Right kidney (tissue), 9 donors: ENCODE measurements at places on chromosomes 13 and 19.

DNA sequence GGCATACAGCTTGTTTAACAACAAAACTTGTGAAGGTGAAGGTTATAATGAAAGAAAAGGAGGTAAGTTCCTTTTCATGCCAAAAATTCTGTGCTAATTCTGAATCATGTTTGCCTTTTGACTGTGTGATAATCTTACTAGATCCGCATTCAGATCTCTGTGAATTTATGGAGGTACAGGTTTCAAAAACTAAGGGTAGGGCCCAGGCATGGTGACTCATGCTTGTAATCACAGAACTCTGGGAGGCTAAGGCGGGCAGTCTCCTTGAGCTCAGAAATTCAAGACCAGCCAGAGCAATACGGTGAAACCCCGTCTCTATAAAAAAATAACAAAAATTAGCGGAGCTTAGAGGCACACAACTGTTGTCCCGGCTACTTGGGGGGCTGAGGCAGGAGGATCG is 45.9 kb downstream of the PCDH9 start:
- DNase-seq: no peak

DNA sequence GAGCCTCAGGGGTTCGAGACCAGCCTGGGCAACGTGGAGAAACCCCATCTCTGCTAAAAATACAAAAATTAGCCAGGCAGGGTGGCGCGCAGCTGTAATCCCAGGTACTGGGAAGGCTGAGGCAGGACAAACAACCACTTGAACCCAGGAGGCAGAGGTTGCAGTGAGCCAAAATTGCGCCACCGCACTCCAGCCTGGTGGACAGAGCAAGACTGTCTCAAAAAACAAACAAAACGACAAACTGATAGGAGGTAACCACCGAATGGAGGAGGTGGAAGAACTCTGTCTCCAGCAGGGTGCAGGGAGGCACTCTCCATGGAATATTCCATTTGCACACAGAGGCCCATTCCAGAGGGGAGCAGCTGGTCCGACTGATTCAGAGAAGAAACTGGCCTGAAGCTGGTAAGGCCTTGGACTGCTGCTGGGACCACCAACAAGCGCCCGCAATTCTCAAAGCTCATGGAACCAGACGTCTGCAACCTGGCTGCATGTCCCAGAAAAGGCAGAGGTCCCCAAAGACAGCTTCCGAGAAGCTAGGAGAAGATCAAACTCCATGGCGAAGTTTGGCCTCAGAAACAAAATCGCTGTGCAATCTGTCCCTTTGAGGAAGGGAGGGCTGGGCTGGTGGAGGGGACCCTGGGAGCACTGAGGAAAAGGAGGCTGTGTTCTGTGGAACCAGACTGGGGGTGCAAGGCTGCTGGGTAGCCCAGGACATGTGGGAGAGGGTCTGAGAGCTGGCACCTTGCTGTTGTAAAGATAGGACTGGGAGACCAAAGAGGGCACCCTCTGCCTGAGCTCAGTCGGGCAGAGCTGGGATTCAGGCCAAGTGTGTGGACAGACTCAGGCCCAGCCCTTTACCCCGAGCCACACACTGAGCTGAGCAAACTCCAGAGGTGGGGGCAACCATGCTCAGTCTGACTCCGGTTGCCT is 35.2 kb downstream of the SLC25A42 start:
- no peak for DNase-seq

GRCh38 chr13:105902396-105902795 is 633.1 kb downstream of the EFNB2 start:
- DNase-seq: no peak

GRCh38 chr19:32339988-32340874 is 5.2 kb upstream of the ZNF507 start:
- DNase-seq: peak; percentile 32

- DNase-seq: no peak
Measured at GRCh38 chr13:52374389-52374788, 31.6 kb downstream of the THSD1 start.
